ENCODE measurements at places on chromosomes 5 and 9. TPM values are rescaled to one million over a fixed set of nuclear protein-coding genes. Genes with fewer than 3 reads are reported as not detected.

Gene VPS13A
- 34.1 TPM for total RNA-seq

Gene CCDC171
- total RNA-seq, result 2.8 TPM

Gene INSL6
- not detected for total RNA-seq

Gene PCDHB13
- total RNA-seq, result under 0.01 TPM

Gene ECM2
- total RNA-seq, result 5.7 TPM

Gene GEMIN5
- total RNA-seq, result 17.7 TPM
